ENCODE measurements at places on chromosomes 5 and 9. TPM values are rescaled to one million over a fixed set of nuclear protein-coding genes. Genes with fewer than 3 reads are reported as not detected.

DNA sequence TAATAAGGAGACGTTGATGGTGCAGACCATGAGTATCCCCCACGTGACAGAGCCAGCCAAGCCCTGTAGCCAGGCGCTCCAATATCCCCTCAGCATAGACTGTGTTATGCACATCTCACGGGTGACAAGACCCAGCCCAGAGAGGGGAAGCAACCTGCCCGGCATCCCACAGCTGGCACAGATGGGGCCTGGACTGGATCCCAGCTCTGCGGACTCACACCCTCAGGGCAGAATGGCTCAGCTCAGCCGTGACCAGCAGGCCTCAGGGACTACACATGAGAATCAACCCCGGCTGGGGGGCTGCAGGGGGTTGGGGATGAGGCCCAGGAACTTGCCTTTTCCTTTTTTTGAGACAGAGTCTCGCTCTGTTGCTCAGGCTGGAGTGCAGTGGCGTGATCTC lies 11.7 kb downstream of the FIBCD1 start:
- no peak for DNase-seq

- DNase-seq = no peak
Measured at GRCh38 chr5:94793816-94794198, 175.3 kb downstream of the SLF1 start.

The NFIB gene
- polyA plus RNA-seq = not detected

The NXNL2 gene
- not detected for polyA plus RNA-seq

The CNTLN gene
- polyA plus RNA-seq = 0.06 TPM

All from B cell (primary cell).